SK-N-DZ (cell line): ENCODE measurements at places on chromosomes 7 and 10.

GRCh38 chr10:58341947-58342346 lies 7.1 kb downstream of the UBE2D1 start:
- no peak for DNase-seq

DNA sequence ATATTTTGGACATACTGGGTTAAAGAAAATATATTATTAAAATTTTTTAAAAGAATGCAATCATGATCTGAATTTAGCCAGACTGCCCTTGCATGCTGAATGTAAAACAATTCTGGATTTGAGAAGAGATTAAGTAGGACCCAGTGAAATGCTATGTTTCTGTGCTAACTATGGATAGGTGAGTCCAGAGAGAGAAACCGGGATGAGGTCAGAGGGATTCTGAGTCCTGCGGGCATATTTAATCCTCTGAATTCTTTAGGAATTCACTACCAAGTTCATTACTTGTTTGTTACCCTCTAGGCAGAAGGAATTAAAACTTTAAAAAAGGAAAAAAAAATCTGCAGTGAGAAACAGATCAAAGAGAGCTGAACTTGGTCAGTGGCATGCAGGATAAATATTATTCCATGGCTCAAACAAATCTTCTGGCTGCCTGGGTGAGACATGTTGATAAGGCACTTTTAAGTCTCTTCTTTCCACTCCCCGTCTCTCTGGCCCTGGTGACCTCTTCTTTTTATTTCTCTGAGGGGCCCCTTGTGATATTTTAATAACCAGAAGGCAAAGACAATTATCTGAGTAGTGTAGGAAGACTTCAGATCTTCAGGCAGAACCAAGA lies 50.2 kb upstream of the LYZL1 start:
- DNase-seq, result no peak

- no peak for DNase-seq
Measured at GRCh38 chr10:133135116-133135465, 24.9 kb upstream of the KNDC1 start.

- DNase-seq, result no peak
Measured at GRCh38 chr7:158274404-158274811, 313.2 kb downstream of the PTPRN2 start.

DNA sequence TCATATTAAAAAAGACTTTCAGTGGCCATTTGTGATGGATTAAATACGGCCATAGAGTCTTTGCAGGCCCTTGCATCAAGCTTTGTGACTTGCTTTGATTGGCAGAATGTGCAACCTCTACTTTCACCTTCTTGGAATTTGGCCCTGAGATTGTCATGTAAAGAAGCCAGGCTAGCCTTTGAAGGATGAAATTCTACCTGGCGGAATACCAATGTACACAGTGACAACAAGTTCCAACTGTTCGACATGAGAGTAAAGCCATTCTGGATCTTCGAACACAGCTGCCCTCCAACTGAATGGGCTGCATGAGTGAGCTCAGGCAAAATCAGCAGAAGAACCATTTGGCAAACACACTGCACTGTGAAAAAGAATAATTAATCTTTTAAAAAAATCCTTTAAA lies 321.3 kb downstream of the PHF14 start:
- no peak for DNase-seq

DNA sequence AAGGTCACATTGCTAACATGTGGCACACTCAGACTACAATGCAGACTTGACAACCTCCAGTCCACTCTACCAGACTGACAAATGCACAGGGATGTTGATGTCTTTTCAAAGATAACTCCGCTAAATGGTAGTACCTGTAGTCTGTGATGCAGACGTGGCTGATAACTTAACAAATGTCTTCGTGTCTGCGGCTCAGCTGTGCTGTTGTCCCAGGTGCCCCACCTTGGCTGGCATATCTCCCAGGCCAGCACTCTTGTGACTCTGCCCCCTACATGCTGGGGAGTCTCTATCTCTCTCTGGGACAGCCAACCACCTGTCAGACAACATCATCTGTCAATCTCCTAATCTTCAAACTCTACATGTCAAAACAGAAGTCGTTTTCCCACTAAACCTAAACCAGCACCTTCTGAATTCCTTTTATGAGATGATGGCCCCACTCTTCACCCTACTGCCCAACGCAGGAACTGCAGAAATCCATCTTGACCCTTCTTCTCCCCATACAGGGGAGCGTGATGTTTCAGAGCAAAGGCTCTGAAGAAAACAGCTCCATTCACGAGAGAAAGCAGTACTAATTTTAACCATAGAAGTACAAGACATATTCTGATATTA lies 156.4 kb downstream of the USP6NL start:
- DNase-seq, result no peak

GRCh38 chr10:52343439-52343838 lies 29.4 kb downstream of the DKK1 start:
- DNase-seq, result no peak

DNA sequence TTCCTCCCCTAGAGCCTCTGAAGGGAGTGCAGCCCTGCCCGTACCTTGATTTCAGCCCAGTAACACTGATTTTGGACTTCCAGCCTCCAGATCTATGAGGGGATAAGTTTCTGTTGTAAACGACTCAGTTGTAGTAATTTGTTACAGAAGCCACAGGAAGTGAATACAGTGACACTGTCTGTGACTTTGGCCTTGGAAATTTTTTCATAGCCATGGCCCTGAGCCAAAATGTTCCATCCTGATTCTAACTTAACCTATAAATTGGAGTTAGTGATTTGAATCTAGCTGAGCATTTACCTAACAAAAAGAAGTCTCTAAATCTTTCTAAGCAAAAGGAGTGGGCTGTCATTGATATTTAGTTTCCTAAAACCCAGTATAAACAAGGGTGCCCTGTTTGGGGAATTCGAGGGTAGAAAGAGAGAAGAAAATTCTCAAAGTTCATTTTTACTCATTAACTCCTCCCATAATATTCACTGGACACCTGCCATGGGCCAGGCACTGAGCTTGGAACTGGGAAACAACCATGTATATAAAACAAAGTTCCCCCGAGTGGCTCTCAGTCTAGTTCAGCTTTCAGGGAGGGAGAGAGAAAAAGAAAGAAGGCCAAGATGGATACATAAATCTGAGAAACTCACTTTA lies 162.3 kb downstream of the SKIDA1 start:
- no peak for DNase-seq

DNA sequence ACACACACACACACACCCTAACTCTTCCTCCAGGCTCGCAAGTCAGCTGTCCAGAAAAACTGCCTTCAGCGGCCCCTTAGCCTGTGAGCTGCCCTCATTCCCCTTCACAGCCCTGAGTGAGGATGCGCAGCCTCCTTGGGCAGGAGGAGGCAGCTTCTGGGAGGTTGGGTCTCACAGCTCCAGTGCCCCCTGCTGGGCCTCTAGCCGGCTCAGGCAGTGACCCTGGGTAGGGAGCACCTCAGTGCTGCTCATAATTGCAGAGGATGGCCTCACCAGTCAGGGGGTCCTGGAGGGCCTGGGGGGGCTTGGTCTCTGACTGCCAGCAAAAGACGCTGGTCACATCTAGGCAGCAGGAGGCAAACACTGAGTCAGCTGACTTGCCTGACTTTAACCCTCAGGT lies 43.7 kb downstream of the ZNF273 start:
- peak; percentile 75 for DNase-seq

DNA sequence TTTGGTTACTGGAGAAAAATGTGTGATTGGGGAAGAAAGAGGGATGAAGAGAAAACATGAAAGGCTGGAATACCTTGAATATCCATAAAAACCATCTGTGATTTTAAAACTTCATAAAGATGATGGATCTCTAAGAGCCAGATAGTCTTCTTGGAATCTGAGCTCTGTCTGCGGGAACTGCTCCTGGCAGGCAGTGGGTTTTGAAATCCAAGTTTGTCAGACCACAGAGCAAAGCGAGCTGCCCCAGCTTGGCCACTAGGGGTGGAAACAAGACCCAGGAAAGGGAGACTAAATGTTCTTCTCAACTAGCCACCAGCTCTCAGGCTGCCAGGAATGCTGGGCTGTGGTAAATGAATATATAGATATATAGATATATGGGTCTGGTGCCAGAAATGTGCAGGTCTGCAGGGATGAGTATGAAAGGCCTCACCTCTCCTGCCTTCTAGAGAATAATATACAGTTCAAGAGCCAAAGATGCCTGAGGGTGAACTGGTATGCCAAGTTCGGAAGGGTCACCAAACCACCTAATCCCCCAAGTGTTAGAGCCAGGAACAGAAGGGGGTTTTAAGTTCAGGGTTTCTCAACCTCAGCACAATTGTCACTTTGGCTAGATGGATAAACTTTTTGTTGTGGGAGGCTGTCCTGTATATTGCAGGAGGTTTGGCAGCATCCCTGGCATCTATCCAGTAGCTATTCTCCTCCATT lies 208.8 kb downstream of the KCNMA1 start:
- DNase-seq, result peak; percentile 18

- no peak for DNase-seq
Measured at GRCh38 chr7:66699998-66700397, 40.5 kb upstream of the RABGEF1 start.

DNA sequence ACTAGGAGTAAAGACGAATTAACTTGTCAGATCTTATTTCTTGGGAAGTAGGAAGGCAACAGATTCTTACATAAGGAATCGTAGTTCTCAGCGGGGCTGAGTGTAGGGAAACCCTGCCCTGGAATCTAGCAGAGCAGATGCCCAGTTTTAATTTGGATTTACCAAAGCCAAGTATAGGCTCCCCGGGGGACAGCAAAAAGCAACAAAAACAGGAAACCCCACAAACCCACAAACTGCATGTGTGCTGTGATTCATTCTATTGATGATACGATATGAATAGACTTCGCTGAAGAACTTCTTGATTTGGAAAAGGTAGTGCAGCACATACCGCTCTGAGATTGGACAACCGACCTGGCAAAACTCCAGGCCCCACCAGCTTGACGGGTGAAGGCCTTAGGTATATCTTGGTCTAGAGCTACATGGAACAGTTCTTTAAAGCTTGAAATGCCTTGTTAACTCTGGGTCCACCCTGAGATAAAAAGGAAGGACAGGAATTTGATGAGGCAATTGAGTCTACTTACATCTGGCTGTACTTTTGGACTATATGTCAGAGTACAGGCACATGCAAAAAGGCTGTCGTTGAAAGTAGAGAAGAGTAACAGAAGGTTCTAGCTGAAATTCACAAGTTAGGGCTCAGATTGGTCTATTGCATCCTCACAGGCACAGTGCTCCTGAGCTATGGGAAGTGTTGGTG lies 49.1 kb downstream of the STRA8 start:
- DNase-seq, result no peak

DNA sequence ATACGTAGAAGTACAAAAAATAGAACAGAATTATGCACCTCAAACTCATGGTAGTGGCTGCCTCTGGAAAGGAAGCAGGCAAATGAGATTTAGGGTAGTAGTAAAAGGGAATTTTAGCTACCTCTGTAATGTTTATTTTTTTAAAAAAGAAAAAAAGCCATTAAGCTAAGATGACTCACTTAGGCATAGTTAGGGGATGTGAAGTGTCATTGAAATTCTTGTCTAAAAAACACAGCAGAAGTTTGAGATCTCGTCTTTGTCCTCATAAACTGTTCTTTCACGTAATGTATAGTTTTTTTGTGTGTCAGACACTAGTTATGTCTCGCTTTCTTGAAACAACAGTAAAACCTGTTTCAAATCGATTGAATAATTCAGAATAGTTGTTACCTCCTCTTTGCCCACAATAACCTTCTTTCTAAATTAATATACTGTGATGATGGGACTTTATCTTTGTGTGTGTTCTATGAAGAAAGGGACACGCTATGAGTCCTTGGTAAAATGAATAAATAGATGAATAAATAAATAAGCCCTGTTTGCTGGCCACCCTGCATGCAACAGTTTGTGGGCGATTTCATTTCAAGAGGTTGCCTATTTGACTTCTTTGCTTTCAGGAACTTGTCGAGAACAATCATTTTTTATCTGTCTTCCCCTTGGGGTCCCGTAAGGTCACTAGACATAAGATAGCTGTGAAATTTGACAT lies 14.5 kb upstream of the FBXW4 start:
- no peak for DNase-seq

- DNase-seq, result no peak
Measured at GRCh38 chr10:44249490-44249889, 135.4 kb downstream of the CXCL12 start.

GRCh38 chr10:99557044-99557443 lies 24.3 kb downstream of the NKX2-3 start:
- DNase-seq, result no peak

GRCh38 chr7:21041666-21042065 lies 255.0 kb upstream of the SP8 start:
- DNase-seq, result no peak

DNA sequence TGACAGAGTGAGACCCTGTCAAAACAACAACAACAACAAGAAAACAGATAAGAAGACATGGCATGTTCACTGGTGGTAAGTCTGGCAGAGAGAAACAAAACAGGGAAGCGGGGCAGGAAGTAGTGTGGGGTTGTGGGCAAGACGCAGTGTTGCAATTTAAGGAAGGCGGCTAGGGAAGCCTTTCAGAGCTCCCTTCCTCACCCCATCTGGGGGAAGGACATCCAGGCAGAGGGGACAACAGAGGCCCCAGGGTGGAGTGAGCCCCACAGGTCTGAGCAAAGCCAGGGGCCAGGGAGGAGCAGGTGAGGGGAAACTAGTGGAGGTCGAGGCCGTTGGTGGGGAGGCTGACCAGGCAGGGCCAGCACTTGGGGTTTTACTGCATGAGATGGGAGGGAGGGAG lies 16.8 kb downstream of the LAT2 start:
- DNase-seq, result no peak

- DNase-seq, result no peak
Measured at GRCh38 chr10:26554246-26554645, 116.1 kb downstream of the APBB1IP start.

DNA sequence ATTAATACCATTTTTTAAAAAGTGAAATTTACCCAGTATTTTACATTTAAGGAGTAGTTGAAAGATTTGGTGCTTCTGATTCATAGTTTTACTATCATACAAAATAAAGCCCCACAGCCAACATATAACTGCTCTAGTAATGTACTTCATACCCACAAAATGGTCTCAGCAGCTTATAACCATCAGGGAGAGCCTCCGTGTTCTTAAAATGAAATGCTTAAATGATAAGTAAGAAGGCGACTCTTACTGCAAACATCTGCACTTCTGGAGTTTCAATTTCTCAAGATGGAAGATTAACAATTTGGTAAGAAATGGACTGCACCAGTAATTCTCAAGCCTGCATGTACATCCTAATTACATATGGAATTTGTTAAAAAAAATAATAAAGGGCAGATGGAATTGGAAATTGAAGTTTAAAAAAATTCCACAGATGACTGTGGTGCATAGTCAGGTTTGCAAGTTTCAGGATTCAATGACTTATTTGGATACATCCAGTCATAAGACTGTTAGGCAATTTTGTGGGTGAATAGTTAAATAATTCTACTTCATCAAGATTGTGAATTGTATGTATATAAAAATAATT lies 461.0 kb downstream of the KIF20B start:
- DNase-seq, result no peak

DNA sequence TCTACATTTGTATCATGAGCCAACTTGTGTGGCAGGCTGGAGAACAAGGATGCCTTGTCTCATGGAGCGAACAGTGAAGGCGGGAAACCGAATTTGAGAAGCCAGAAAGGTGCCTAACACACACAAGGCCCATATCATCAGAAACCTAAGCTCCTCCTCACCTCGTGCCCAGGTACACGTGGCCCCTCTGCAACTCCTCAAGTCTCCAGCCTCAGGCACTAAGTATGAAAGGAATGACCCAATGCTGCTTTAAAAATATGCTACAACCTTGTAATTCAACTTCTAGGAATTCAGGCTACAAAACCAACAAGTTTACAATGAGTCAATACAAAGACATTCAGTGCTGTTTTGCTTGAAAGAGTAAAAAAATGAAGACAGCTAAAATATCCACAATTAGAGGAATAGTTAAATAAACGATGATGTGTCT lies 95.7 kb downstream of the CDK6 start:
- no peak for DNase-seq
